ENCODE measurements at places on chromosomes 16 and 17.

- DNase-seq: no peak
Observed at GRCh38 chr16:28001184-28001583, 62.3 kb downstream of the GSG1L start.

DNA sequence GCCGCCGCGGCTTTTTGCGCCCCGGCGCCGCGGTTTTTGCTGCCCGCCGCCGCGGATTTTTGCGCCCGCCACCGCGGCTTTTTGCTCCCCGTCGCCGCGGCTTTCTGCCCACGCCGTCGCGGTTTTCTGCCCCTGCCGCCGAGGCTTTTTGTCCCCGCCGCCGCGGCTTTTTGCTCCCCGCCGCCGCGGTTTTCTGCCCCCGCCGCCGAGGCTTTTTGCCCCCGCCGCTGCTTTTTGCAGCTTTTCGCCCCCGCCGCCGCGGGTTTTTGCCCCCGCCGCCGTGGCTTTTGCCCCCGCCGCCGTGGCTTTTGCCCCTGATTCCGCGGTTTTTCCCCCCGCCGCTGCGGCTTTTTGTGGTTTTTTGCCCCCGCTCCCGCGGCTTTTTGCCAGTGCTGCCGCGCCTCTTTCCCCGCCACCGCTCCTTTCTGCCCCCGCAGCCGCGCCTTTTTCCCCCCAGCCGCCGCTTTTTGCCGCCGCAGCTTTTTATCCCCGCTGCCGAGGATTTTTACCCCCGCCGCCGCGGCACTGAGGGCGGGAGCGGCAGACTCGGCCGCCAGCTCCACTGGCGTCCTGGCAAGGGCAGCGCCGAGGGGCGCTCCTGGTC, 518.6 kb upstream of the WSB1 start:
- DNase-seq: no peak

DNA sequence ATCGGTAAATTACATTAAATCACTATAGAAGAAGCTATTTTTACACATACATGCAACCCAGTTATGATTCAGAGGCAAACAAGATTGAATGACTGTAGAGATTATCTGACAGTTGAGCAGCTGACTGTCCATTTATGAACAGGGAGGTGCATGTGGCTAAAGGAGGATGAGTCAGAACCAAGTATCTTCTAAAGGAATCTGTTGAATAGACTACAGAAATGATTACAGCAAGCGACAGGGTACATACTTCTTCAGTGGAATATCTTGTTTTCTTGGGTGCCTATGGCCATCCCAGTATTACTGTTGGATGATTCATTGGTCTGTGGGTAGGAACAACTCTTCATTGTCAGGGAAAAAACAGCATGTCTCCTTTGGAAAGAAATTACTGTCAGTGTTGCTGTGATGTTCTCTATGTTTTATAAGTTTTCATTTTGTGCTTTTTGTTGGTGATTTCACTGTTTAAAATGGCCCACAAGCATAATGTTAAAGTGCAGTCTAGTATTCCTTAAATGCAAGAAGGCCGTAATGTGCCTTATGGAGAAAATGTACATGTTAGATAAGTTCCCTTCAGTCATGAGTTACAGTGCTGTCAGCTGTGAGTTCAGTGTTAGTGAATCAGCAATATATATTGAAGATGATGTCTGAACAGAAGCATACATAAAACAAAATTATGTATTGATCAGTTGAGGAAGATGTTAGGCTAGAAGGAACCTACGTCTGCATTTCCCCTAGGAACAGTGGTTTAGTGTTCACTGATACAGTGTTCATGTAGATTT, 27.0 kb downstream of the CBFB start:
- DNase-seq: no peak

DNA sequence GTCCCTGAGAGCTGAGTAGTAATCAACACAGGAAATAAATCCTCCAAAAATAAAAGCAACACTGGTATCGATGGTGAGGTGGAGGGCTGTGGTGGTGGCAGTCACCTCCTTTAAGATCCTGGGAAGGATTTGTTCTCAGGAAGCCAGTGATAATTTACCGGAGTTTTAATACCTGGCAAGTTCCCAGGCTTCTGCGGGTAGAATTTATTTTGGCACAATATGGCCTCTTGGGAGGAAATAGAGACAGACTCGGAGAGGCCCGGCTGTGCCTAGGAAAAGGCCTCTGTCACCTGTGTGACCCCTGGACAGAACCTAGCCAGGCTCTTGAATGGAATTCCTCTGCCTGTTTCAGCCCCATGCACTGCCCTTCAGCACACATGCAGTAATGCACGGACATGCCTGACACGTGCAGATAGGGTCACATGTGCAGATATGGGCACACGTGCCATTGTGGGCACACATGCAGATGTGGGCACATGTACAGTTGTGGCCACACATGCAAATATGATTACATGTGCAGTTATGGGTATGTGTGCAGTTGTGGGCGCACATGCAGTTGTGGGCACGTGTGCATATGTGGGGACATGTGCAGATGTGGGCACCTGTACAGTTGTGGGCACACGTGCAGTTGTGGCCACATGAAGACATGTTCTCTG, 33.5 kb downstream of the MGAT5B start:
- DNase-seq: no peak

- DNase-seq: peak; percentile 51
Observed at GRCh38 chr16:87635541-87636049, 33.3 kb downstream of the JPH3 start.

DNA sequence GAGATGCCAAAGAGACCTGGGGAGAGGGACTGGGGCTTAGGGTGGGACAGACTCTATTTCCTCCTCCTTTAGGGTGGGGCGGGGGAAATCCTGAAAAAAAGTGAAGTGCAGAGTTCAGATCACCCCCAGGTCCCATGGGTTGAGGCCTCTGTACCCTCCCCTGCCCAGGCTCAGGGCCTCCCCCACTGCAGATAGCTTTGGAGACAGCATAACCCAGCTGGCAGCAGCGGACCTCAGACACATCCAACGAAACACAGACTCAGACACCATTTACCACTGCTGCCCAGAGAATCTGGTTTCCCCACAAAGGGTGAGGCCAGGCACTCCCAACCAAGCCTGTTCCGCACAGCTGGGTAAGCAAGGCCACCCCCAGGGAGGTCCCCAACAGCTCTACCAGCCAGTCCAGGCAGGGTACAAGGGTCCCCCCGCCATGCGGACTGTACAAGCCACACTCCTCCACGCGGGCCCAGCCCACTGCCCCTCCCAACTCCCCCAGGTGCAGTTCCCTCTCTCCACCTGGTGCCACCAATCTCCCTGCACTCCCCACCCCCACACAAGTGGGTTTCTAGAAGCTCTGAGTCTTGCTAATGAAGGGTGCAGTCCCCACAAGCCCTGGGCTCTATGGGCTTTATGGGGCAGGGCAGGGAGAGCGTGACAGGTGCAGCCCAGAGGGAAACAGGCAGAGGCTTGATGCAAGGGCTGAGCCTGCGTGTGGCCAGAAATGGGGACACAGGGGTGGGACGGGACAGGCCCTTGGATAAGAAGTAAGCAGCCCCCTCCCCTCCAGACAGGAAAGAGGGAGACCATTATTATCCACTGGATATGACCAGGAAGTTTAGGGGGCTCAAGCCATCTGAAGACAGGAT, 8.9 kb downstream of the RHBDF2 start:
- DNase-seq: no peak

DNA sequence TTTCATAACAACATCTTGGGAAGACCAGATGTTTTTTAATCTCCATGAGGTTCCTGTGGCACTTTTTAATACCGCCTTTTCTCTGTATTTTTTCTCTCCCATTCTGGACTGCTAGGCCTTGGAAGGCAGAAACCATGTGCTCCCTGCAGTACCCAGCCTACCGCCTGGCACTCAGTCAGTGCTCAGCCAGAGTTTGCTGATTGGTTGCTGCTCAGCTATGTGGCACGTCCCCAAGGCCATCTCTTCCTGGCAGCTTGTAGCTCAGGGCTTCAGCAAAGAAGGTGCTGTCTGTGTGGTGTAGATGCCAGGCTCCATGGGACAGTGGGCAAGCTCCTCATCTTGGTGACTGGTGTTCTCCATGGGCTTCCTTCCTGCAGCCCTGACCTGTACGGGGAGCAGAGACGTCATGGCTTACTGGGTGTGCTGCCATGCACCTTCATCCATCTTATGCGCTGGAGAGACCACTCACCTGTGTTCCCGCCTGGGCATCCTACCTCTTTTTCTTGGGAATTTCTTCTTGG, 86.7 kb downstream of the CLEC16A start:
- no peak for DNase-seq

- no peak for DNase-seq
Observed at GRCh38 chr17:63542218-63542545, 8.1 kb upstream of the DCAF7 start.

DNA sequence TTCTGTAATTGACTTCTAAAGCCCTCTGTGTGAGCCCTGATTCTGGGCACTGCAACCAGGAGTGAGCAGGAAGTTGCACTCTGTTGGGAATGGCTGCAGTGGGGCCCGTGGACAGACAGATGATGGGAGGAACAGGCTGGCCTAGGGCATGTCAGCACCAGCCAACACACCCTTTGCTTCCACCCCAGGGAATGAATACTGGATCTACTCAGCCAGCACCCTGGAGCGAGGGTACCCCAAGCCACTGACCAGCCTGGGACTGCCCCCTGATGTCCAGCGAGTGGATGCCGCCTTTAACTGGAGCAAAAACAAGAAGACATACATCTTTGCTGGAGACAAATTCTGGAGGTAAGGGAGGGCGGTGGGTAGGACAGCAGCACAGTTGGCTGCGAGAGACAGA, 10.8 kb upstream of the LPCAT2 start:
- DNase-seq: no peak

GRCh38 chr16:60413969-60414368, 1622.3 kb downstream of the CDH8 start:
- no peak for DNase-seq

DNA sequence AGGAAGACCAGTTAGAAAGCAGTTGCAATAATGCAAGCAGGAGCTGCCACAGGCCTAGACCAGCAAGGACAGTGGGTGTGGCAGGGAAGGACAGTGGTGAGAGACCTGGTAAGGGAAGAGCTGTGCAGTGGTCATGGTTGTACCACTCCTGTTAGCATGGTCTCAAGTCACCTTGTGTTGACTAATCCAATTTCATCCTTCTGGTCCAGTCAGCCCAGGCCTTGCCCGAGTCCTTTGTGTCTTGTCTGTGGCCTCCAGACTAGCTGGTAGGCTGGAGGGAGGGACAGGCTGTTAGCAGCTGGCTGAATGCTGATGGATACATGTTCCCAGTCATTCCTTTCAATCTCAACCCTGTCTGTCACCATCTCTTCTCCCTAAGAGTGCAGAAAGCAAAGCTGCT, 54.1 kb upstream of the BRD7 start:
- no peak for DNase-seq

GRCh38 chr16:78284326-78284725, 184.9 kb downstream of the WWOX start:
- DNase-seq: no peak

GRCh38 chr17:3532859-3533142, 24.8 kb downstream of the TRPV3 start:
- no peak for DNase-seq

DNA sequence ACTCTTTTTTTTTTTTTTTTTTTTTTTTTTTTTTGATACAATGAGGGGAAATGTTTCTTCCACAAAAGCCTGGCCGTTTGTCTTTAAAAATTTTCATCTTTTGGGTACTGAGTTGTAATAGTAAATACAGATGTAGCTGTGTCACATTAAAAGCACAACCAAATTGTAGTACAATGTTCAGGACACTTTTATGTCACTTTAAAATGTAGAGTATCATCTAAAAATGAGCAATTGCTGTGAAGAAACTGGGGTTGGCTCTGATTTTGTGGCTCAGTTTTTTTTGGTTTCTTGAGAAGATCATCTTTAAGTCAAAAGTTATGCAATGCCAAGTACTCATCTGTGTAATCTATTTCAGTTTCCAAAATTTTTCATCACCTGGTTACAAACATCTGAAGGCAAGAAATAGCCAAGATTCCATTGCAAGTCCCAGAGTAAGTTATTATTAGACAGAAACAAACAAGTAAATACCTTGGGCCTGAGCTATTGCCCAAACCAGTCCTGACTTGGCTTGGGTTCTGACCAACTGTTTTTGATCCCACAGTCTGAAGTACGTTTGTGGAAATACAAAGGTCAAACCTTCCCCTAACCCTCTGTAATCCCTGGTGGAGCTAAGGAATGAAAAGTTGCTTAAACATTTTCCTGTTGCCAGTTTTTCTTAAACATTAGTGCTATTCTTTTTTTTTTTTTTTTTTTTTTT, 717.2 kb downstream of the WWOX start:
- no peak for DNase-seq

GRCh38 chr16:77414752-77415231, 20.0 kb downstream of the ADAMTS18 start:
- no peak for DNase-seq

DNA sequence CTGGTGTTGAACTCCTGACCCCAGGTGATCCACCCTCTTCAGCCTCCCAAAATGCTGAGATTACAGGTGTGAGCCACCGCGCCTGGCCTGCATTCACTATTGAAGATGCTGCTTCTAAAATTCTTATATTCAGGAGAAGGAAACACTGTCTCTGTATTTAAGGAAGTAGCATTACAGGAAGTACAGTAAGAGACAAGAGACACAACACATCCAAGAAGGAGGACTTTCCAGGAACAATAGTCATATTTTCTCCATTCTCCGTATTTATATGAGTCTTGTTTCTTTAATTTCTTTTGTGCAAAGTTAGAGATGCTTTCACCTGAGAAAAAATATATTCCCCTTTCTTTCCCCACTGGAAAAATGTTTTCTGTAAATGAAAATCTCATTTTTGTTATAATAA, 18.3 kb upstream of the ABCA3 start:
- DNase-seq: no peak

DNA sequence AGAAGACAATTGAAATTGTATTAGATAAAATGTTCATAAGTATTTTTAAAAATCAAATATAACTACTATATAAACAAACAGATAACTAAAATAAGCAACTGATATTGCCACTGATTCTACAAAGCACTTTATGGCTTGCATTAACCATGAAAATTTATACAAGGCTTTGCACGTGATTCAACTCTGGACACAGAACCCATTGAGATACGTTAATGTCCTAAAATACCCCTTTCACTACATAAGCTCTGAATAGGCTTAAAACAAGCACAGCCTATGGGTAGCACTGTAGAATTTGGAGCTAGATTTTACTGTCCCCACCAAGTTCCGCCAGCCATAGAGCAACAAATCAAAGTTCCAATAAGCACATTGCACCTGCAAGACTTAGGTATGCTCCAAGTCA, 4.5 kb downstream of the ZNF652 start:
- no peak for DNase-seq

Data from NCI-H2171 (cell line).